SW 1271 (cell line): ENCODE measurements at places on chromosomes 3 and 15.
A peak's percentile ranks its signal among the peaks of the same experiment; 100 is the strongest.

- no peak for DNase-seq
These were observed 343.5 kb downstream of the PDCD6IP start for GRCh38 chr3:34141841-34142337.

DNA sequence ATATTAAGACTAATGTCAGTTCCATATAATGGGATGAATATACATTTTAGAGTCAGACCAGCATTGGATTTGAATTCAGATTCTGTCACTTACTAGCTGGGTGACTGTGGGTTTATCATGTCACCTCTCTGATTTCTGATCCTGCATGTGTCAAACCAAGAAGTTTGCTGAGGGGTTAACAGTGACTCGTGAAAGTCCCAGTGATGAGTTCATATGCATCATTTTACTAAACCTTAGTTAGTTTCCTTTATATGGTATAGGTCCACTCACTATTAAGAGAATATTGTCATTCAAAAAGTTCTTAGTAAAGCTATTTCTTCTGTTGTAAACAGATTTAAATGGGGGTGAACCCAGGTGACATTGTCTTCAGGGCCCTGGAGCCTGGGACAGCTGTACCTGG, 102.3 kb downstream of the ZNF621 start:
- DNase-seq, result no peak

- no peak for DNase-seq
These were observed 143.6 kb downstream of the NAALADL2 start for GRCh38 chr3:175002732-175003143.

- no peak for DNase-seq
These were observed 832.9 kb upstream of the NR2F2 start for GRCh38 chr15:95497634-95498033.

DNA sequence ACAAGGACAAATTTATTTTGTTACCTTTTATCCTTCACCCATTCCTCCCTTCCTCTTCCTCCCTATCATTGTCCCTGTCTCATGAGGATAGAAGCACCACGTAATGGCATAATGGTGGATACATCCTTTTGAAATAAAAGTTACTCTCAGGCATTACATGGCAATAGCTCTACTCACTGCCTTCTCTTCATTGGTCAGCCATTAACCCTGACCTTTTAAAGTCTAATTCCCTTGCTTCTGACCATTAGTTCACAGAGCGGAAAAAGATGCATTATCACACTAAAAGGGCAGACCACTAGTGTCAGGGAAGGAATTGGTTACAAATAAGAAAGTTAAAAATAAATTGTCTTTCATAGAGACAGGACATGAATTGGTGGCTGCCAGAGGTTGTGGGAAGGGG, 54.6 kb upstream of the EIF1B start:
- no peak for DNase-seq

- DNase-seq, result no peak
These were observed 27.9 kb upstream of the SLC6A6 start for GRCh38 chr3:14374444-14374883.

GRCh38 chr3:115022835-115023398, 124.2 kb downstream of the ZBTB20 start:
- DNase-seq, result no peak

DNA sequence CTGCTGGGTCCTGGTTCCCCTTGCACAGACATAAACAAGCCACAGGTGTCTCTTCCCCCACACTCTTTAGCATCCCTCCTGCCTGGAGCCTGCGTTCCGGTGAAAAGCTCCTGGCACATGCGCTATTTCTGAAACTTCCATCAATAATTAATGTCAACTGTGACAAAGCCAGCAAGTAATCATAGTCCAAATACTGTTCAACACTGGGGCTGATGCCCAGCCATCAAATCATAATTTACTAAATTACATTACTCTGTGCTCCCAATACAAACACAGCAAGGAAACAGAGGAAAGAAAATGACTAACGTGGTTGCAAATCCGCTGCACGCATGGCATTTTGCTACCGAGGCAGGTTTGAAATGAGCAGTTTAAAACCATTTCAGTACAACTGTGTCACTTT, 294.7 kb downstream of the ERC2 start:
- no peak for DNase-seq

GRCh38 chr3:162491952-162492351, 995.3 kb downstream of the OTOL1 start:
- DNase-seq, result no peak

DNA sequence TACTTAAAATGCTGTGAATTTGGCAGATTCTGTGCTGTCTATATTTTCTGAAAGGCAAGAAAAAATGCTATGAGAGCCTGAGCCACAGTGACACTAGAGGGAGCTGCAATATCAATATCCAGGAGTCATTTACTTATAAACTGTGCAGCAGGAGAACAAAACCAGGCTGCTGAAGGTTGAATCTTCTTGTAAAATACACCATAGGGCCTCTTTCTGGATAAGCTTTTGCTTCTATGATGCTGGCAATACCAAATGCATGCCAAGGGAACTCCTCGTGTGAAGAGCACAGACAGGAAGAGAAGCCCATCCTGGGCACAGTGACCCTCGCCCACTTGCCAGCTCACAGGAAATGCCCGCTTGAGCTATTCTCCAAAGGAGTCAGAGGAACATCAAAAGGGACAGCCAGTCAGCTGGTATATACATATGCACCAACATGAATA, 48.0 kb upstream of the TSPAN3 start:
- DNase-seq, result peak; percentile 28

GRCh38 chr3:61146010-61146890, 105.0 kb downstream of the FHIT start:
- DNase-seq, result no peak

- DNase-seq, result no peak
These were observed 42.1 kb downstream of the ISL2 start for GRCh38 chr15:76378691-76379090.

GRCh38 chr15:87490666-87491065, 765.9 kb downstream of the NTRK3 start:
- no peak for DNase-seq

GRCh38 chr3:195263925-195264600, 6.9 kb downstream of the XXYLT1 start:
- DNase-seq, result no peak

DNA sequence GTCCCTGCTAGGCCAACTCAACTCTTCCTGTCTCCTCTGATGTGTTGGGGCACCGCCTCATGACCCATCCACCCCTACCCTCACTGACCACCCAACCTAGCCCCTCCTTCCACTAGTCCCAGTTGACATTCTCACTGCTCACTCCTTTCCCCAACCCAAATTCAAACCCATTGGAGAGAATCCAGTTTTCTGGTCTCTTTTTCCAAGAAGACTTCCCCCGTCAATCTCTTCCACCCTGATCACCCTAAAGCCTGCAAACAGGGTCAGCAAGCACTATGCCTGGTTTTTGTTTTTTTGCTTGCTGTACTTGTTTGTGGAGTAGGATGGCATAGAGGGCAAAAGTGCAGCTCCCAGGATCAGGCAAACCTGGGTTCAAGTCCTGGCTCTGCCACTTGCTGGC, 176.6 kb upstream of the PPP2R3A start:
- no peak for DNase-seq

DNA sequence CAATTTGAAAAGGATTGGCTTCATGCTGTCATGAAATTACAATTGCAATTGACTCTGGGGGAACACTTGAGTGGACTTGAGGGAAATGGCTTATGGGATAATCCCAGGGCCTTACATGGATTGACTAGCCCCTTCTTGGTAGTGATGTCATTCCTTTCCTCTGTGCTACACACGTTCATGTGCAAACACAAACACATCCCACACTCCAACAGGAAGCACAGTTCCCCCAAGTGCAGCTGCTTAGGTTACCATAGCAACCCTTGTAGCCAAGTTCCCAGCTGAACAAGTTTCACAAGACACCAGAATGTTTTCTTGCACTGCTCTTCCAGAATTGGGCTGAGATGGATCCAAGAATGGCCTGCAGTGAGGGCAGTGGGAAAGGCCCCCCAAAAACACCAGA, 217.0 kb downstream of the ZNF621 start:
- DNase-seq, result no peak

- peak; percentile 9 for DNase-seq
These were observed 79.1 kb downstream of the FOXP1 start for GRCh38 chr3:71504250-71505036.

GRCh38 chr3:49469037-49469935, 781 bp upstream of the DAG1 start:
- peak; percentile 59 for DNase-seq

DNA sequence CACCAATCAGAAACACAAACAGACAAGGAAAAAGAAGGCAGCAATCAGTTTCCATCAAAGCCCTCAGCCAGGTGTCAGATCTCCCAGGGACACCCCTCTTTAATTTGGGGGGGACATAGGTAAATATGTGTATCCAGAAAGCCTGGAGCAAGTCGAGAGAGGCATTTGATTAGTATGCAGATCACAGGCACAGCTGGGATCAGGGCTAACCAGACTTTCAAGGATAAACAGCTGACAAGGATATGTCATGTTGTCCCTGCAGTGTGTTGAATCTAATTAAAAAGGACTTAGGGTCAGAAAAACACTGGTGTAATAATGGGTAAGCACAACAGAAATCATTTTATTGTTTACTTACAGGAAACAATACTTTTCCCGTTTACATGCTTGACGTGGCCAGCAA, 30.2 kb downstream of the NSMCE3 start:
- no peak for DNase-seq

DNA sequence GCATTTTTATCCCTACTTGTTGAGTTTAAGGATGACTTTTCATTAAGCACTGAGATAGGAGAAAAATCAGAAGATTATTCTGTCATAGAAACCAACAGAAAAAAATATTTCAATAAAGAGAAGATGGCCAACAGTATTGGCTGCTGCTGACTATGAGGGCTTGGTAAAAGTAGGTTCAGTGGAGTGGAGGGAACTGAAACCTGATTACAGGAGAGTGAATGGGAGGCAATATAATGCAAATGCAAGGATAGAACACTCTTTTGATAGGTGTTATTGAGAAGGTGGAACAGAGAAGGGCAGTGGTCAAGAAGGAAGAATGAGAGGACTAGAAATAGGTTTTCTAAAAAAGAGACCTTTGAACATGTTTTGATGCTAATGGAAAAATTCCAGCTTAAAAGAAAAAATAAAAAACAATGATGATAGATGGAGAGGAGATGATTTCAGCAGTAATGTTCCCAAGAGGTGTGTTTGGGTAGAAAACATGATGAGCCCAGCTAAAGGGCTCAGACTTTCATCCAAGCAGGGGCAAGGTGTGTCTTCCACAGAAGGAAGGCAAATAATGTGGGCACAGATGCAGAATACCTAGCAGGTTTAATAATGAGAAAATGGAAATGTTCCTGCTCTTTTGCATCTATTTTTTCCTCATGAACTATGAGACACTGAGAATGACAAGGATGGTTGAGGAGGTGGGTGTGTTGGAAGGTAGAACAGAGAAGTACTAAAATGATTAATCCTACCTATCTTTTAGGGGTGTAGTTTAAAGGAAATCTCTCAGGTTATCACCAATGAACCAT, 397.9 kb upstream of the GOLIM4 start:
- DNase-seq, result no peak

GRCh38 chr15:66496951-66497501, 536 bp downstream of the SNAPC5 start:
- DNase-seq, result peak; percentile 42

GRCh38 chr15:81645470-81645869, 271.5 kb upstream of the TMC3 start:
- DNase-seq, result no peak

DNA sequence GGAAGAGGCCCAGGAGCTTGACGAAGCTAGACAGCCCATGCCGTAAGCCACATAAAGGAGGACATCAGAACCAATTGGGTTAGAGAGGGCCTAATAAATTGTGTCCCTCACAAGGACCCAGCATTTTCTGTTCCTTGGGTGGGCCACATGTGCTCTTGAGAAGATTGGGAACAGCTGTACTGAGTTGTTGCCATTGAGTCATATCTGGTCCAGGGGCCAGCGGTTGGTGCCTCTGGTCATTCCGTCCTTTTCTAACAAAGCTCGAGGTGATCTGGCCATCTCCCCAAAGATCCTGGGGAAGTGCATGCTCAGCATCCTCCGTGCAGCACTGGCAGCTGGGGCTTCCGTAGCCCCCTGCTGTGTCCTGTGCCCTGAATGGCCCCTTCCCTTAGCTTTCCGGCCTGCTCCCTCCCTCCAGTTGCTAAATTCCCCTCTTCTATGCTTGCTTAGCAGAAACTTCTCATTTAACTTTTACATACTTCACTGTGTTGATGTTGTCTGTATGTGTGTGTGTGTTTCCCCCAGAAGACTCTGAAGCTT, 73.0 kb downstream of the EEFSEC start:
- no peak for DNase-seq

DNA sequence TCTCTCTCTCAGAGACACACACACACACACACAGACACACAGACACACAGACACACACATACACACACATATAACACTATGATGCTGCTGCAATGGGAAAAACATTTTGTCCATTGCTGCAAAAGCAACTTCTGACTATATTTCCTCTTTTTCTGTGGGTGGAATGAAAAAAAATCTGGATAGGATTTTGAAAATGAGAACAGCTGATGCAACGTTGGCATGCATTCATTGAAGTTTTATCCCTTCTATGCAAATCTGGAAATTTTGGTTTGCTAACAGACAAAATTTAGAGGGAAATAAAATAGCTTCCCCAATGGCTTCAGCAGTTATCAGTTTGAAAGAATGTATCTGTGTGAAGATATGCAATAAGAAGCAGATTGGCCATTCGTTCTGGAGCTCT, 763.4 kb upstream of the GRM7 start:
- DNase-seq, result no peak

- no peak for DNase-seq
These were observed 47.8 kb downstream of the SPRED1 start for GRCh38 chr15:38300395-38300794.
